ENCODE measurements at places on chromosomes 5 and 9.

GRCh38 chr9:128820665-128821583 is 2.6 kb downstream of the ENDOG start:
- DNase-seq = no peak

- DNase-seq = no peak
Observed at GRCh38 chr5:38799556-38800377, 46.0 kb upstream of the OSMR start.

DNA sequence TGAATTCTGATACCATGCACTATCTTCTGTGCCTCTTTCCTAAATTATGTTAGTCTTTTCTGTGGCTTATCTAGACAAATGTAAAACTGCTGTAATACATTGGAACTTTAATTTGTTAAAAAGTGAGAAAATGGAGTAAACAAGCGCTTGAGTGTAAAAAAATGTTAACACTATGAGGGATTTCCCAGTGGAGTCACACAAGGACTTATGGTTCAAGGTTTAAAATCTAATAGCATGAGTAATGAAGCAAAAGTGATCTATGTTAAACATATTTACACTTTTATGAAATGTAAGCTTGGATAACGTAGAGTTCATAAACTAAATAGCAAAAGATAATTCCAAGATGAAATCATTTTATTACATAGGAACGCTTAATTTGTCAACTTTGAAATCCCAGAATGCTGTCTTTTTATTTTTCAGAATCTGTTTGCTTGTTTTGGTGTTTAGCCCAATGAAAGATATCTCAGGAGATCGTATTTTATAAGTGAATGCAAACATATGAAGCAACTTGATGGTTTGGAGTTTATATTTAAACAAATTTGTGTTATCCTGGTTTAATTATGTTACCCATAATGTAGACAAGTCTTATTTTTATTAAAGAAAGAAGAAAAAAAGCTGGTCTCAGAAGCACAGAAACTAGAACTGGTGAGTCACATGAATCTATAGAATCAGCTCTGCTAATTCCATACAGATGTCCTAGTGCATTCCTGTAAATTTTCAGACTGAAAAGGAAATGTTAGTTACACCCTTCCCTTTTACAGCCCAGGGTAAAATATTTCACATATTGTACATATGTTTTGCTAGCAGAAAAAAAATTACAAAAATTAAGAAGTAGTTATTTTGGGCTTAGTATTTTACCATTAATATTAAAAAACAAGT is 34.2 kb upstream of the FBN2 start:
- DNase-seq = no peak

GRCh38 chr5:92177926-92178487 is 794.9 kb upstream of the ARRDC3 start:
- DNase-seq = no peak

DNA sequence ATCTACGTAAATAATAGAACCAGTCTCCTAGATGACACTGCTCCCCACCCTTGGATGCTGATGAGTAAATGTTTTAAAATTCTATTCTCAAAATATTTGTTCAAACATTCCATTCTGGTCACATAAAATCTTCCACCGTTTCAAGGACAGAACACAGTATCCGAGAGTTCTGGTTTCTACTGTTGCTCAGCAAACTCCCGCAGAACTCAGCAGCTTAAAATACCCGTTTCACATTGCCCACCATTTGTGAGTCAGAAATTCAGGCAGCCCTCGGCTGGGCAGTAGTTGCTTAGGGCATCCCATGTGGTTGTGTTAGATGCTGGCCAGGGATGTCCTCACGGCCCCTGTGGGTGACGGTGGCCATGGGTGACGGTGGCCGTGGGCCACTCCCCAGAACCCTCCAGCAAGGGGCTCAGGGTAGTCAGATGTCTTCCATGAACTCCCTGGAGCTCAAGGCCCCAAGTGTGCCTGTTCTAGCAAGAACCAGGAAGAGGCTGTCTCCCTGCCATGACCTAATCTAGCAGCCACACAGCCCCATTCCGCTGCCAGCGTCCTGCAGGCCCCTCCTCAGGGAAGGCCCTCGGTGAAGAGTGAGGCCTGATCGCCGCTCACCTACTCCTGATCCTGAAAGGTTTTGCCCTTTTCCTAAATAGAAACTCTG is 17.4 kb downstream of the MGAT1 start:
- no peak for DNase-seq

GRCh38 chr9:124939944-124940343 is 939 bp downstream of the GOLGA1 start:
- DNase-seq = no peak

DNA sequence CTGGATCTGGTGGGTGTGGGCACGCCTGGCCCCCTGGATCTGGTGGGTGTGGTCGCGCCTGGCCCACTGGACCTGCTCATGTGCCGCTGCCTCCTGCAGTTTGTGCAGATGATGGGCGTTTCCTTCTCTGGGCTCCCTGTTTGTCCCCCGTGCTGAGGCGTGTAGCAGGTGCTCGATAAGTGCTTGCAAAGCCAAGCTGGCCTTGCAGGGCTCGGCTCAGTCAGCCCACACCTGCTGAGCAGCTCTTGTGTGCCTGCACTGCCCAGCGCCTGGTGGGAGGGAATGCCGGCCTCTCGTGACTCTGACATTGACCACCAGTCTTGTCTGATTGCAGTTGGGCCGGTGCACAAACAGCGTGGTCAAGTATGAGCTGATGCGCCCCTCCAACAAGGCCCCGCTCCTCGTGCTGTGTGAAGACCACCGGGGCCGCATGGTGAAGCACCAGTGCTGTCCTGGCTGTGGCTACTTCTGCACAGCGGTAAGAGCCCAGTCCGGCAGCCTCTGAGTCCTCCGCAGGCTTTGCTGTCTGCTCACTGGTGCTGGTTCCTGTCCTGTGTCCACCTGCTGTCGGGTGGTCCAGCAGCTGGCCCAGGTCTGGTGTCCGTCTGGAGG is 102.7 kb upstream of the CACNA1B start:
- no peak for DNase-seq

DNA sequence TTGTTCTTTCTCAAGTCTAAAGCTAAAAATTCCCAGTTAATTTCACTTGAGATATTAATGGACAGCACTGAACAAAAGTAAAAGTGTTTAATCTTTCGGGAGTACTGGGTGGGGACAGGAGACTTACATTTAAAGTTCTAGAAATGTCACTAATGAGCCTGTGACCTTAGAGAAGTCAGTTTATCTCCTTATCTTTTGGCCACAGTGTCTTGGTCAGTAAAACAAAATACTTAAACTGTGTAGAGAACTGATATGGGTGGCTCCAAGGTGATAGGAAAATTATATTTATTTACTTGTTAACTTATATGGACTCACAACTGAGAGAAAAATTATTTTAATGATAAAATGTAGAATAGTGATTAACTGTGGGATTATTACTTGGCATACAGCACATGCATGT is 8.9 kb downstream of the IPO11 start:
- no peak for DNase-seq

GRCh38 chr5:175728885-175729828 is 71.3 kb downstream of the HRH2 start:
- no peak for DNase-seq

DNA sequence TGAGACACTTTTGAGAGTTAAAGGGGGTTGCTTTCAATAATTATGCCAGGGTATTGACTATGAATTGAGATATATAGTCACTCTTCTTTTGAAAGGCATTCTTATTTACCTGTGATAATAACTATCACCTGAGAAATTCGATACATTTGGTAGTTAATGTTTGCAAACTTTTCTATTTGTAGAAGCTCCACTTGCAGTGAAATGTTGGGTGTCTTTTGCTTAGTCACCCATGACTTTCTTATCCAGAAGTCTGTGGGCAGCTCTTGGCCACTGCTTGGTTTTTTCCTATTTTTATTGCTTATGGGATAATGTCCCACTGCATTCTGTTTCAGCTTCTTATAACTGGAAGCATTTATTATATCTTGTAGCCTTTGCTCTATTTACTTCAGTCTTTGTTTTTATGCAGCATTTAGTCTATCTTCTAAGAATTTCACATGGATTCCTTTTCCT is 3.9 kb downstream of the MACIR start:
- no peak for DNase-seq

GRCh38 chr5:163079618-163080017 is 357.8 kb upstream of the CCNG1 start:
- no peak for DNase-seq

- DNase-seq = no peak
Observed at GRCh38 chr5:160242145-160242544, 12.8 kb downstream of the FABP6 start.

GRCh38 chr5:149904293-149904886 is 40.2 kb downstream of the PDE6A start:
- DNase-seq = no peak

GRCh38 chr9:131836021-131836420 is 96.1 kb upstream of the RAPGEF1 start:
- no peak for DNase-seq

- DNase-seq = no peak
Observed at GRCh38 chr9:133761641-133762248, 23.6 kb upstream of the SARDH start.

DNA sequence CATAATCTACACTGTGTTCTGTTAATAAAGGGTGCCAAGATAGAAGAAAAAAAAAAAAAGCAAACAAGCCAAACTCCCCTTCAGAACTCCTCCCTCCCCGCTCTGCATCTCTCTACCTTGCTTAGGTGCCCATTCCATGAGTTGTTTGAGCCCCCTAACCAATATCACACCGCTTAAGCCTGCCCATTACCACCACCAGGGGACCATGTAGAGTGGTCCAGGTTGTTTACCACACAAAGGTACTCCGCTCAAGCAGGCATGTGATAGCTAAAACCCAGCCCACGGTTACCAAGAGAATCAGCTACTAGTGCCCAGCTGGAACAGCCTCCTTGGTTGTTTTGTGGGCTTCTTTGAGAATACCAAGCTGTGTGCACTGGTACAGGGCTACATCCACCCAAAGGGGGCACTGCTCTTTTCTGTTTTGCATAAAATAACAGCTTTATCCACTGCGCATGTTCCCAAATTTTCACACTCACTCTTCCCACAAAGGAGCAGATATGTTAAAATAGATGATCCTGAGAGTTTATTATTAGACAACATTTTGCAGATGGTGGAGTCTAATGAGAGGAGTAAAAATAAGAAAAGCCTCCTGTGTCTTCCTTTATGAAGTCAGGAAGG is 304.1 kb downstream of the DEPDC1B start:
- no peak for DNase-seq

GRCh38 chr9:3809724-3810123 is 283.9 kb upstream of the RFX3 start:
- DNase-seq = no peak

GRCh38 chr9:36575411-36575882 is 2.8 kb downstream of the MELK start:
- no peak for DNase-seq

DNA sequence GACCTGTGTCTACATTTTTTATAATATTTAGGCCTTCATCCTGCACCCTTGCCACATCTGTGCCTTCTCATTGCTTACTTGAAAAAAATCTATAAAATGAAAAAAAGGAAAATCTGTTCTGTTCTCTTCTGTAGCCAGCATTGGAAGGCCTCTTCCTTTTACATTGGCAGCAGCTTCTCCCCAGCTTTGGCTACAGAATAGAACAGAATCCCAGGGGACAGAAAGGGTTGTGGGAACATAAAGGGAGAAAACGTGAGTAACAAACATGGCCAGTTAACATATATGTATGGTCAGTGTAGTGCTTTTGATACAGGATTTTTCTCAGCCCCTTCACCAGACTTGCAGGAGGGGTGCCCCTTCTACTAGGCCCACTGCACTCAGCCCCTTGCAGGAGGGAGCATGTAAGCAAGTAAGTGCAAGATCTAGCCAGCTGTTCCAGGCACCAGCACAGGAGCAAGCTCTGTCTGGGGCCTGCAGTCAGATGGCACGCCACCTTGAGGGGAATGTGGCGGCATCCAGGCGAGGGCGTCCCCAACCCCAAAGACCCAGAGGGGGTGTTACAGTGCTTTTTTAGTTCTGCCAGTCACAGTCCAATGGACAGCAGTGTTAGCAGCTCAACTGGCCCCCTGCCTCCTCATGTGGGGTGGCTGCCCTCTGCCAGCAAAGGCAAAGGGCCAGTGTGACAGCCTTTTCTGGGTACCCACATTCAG is 330.5 kb upstream of the ZNF462 start:
- DNase-seq = no peak

GRCh38 chr5:58239731-58240130 is 220.2 kb downstream of the PLK2 start:
- no peak for DNase-seq

GRCh38 chr5:66933066-66933465 is 263.5 kb downstream of the CD180 start:
- DNase-seq = no peak

DNA sequence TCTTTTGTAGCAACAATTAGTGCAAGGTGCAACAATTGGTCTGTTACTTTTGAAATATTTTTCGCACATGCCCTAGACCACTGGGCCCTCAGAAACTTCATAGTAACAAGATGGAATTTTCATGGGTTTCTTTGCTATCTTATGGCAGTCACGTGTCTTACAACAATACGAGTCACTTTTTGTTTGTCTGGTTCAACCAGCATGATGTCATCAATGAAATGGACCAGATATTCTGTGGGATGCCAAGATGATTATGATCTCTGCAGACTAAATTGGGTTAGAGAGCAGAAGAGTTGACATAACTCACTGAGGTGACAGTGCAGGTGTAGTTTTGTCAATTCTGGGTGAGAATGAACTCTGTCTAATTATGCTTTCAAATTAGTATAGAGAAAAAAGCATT is 239.6 kb upstream of the RIOK2 start:
- no peak for DNase-seq

GRCh38 chr5:15260356-15261268 is 239.4 kb upstream of the FBXL7 start:
- no peak for DNase-seq

GRCh38 chr5:160931283-160931682 is 79.3 kb upstream of the ATP10B start:
- no peak for DNase-seq

DNA sequence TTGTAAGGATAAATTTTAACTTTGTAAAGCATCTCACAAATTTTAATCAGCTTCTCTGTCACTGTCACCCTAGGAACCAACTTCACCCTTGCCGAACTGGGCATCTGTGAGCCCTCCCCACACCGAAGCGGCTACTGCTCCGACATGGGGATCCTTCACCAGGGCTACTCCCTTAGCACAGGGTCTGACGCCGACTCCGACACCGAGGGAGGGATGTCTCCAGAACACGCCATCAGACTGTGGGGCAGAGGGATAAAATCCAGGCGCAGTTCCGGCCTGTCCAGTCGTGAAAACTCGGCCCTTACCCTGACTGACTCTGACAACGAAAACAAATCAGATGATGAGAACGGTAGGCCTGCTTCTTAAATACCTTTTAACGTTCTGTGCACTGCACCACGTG is 916.3 kb upstream of the WWC1 start:
- no peak for DNase-seq

DNA sequence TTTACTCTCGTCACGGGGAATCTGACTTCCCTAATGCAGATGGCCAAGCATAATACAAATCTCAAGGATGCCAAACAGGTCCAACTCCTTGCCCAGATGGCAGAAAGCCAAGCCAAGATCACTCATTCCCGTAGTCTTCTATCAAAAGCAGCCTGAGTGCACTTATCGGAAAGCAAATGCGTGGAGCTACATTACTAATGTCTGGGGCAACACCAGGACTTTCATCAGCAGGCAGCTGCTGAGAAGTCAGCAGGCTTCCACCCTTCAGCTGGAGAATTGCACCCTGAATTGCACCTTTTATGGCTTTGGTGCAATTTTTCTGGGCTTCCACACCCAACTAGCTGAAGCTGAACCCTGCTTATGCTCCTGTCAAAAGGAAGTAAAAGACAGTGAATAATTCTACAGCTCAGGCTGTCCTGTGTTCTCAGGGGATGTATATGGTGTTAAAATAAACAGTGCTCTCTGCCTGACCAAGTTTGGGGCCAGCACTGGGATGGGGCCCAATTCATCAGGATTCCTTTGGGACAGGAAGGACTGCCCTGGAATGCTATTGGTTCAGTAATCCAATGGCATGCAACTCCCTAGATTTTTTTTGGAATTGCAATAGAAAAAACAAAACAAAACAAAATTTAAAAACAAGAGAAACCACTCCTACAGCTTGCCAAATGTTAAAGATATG is 92.6 kb downstream of the DPYSL3 start:
- no peak for DNase-seq

Data from CD4-positive, alpha-beta T cell treated with Interleukin-4 for 1 hour (primary cell).